ENCODE measurements at places on chromosomes 12 and 14.

- peak; percentile 19 for DNase-seq
These were observed 11.1 kb downstream of the RASSF3 start for GRCh38 chr12:64621257-64621942.

DNA sequence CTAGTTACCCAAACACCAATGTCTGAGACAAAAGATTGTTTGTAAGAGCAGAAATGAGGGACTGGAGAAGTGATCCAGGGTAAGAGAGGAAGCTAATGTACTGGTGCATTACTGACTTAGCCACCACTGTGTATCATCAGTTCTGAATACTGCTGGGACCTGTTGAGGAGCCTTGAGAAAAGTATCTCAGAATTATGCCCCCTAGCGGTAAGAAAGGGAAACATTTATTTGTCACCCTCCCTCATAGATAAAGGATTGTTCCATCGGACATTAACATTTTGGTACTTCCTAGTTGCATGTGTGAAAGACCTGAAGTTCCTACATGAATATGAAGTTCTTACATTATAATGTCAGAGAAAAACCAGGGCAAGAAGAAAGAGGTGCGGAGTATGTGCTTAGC lies 612.5 kb downstream of the FSCB start:
- DNase-seq, result no peak

DNA sequence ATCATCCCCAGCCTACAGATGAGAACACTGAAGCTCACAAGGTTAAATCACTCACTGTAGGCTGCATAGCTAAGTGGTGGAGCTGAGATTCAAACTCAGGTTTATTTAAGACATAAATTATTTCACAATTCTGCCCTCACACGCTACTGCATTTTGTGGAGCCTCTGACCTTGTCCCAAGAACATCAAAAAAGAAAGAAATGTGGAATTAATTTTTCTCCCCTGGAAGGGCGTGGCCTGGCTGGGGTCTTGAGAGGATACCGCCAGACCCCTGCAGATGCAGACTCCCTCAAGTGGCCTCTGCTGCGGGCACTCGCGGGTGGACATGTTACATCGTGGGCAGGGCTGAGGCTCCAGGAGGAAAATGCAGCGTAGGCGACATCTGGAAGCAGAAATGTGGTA lies 40.6 kb downstream of the LTBP2 start:
- no peak for DNase-seq

- no peak for DNase-seq
These were observed 41.4 kb downstream of the PLEKHG3 start for GRCh38 chr14:64745511-64746091.

DNA sequence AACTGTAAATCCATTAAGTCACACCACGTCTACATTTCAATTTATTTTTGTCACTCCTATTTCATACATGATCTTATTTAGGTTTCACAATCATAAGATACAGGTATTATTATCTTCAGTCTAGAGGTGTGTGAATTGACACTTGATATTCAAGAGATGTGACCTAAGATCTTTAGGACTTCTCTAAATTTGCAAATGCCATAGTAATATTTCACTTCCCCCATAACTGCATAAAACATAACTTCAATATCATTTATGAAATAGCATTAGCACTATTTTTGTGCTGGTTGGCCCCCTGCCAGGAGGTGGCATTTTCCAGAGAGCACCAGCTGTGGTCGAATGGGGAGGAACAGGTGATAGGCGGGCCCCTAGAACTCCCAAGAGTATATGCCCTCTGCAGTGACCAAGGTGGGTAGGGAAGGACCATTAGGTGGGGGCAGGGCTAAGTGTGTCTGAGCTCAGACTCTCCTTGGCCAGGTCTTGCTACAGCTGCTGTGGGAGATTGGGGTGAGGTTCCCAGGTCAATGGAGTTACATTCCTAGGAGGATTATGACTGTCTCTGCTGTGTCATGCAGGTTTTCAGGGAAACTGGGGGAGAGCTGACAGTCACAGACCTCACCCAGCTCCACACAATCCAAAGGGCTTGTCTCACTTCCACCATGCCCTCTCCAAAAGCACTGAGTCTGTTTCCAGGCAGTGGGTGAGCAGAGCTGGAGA lies 49.2 kb upstream of the ERGIC2 start:
- DNase-seq, result no peak

DNA sequence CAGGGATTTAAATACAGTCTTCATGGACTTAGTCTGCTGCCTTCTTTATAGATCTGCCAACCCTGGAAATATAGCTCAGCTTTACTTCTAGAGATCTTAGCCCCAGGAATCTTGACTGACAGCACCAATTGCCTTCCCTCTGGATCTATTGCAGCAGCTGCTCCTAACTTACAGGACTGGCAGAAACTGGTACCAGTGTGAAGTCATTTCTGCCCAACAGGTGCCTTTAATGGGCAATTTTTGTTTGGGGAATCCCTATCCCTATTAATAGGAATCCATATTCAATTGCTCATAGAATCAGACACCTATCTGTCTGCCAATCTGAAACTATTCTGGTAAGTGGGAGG lies 27.2 kb downstream of the SPX start:
- no peak for DNase-seq

DNA sequence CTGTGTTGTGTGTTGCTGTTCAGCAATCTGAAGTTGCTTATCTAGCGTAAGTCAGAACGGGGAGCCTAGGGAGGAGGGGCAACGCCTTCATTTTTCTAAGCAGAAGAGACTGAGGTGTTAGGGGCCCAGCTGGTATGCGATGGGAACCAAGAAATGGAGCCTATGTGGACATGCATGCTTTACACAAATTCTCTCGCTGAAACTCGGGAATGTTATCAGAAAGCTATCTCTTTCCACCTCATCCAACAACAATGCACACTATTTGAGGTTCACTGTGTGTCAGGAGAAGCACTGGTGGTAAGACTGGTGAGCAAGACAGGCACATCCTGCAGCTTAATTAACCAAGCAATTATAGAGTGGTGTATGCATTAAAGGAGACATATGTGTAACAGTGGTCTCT lies 89.7 kb downstream of the NRXN3 start:
- no peak for DNase-seq

DNA sequence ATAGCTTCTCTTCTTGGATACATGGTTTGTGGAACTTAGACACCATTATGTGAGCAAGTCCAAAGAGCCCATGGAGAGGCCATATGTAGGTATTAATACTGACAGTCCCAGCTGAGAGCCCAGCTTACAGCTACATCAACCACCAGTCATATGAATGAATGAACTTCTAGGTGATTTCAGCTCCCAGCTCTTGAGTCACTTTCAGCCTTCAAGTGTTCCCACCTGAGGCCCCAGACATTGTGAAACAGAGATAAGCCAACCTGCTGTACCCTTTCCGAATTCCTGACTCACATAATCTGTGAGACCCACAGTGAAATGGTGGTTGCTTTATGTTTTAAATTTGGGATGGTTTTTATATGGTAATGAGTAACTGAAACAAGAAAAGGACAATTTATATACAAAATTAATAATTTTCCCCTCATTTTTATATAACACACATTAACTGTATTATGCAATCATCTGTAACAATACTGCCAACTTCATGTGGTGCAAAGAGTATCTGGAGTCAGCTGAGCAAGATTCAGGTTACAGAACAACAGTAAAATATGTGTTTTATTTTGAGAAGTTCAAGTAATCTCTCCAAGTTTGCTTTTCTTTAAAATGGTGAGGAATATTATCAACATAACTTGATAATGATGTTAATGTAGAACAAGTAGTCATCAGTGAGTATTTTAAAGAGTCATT lies 27.7 kb upstream of the FBXO33 start:
- no peak for DNase-seq

GRCh38 chr14:26702721-26703230 lies 104.9 kb upstream of the NOVA1 start:
- no peak for DNase-seq

DNA sequence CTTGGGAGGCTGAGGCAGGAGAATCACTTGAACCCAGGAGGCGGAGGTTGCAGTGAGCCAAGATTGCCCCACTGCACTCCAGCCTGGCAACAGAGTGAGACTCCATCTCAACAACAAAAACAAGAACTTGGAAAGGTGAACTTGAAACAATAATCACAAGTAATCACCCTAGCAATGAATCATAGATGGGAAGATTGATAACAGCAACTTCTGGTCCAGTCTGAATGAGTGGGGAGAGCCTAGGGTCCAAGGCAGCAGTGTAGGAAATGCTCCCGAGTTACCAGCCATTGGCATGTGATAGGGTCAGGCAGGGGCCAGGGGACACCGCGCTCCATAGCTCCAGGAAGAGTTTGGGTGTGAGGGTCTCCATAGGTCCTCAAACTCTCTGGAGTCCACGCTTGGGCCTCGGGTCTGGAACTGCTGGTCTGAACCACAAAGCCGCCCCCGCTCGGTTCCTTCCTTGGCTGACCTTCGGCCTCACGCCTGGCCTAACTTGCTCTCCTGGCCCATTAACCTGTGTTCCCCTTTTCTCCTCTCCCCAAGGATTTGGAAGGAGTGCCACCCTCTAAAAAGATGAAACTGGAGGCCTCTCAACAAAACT lies 19.9 kb upstream of the MLXIP start:
- no peak for DNase-seq

- peak; percentile 52 for DNase-seq
These were observed 17.9 kb downstream of the SPRING1 start for GRCh38 chr12:116719731-116720528.

GRCh38 chr12:76470028-76470939 lies 89.3 kb downstream of the OSBPL8 start:
- DNase-seq, result peak; percentile 19

DNA sequence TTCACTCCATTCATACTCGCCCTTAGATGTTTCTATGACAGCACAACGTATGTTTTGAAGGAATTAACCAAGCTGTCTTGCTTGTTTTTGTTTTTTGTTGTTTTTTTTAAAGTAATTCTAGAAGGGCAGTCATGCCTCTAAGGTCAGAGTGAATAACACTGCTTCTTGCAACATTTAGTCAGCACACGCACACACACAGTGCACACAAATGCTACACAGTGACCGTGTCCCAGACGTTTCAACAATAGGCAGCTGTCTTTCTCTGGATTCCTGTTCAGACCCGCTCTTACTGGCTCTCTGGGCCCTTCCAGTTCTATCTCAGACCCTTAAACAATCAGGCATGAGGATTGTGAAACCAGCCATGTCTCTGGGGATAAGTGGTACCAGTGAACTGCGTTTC lies 351.0 kb upstream of the FKBP4 start:
- no peak for DNase-seq

- no peak for DNase-seq
These were observed 100.7 kb downstream of the ZFC3H1 start for GRCh38 chr12:71562676-71563595.

- DNase-seq, result no peak
These were observed 31.4 kb upstream of the C14orf180 start for GRCh38 chr14:104547998-104548700.

DNA sequence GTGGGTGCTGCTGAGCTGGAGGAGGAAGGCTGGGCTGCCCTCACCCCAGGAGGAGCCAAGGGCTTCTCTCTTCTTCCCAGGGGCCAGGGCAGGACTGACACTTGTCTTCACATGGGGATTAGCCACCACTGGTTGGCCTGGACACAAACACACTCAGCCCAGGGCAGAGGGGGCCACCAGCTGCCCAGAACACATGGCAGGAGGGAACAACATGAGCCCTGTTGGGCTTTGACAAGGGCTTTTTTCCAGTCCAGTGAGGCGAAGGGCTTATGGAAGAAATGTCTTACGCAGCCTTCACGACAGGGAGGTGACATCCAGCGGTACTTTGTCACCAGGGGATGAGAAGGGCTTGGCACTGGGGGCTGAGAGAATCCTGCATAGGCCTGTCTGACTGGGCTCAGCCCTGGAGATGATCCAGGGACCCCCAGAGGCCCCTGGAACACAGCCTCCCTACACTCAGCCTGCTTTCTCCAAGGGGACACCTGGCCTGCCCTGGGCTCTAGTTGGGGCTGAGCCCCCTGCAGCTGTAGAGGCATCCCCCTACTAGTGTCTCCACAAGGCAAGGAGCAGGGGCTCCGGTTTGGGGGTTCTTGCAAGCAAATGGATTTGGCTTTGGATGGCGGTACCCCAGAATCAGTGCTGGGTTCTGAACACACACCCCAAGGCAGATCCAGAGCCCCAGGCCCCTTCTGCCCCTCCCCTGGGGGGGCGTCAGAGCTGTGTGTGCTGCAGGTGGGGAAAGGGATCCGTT lies 18.9 kb downstream of the ARL6IP4 start:
- DNase-seq, result no peak

GRCh38 chr12:911191-911826 lies 38.2 kb downstream of the RAD52 start:
- DNase-seq, result no peak

DNA sequence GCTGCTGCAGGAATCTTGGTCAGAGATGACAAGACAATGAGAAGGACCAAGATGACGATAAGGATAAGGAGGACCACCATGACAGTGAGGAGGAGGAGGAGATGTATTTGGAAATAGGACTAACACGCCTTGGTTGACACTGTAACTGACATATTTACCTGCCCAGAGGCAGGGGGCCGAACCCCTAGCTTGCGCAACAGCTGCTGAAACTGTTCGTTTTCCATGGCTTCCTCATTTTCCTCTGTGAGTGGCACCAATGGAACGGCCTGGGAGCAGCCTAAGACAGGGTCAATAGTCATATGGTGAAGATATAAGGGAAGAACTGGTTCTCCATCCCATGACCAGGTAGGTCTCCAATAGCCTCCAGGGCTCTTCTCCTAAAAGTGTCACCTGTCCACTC lies 28.8 kb downstream of the TIMELESS start:
- no peak for DNase-seq

- DNase-seq, result no peak
These were observed 408.9 kb upstream of the FBXO33 start for GRCh38 chr14:39841088-39841487.

DNA sequence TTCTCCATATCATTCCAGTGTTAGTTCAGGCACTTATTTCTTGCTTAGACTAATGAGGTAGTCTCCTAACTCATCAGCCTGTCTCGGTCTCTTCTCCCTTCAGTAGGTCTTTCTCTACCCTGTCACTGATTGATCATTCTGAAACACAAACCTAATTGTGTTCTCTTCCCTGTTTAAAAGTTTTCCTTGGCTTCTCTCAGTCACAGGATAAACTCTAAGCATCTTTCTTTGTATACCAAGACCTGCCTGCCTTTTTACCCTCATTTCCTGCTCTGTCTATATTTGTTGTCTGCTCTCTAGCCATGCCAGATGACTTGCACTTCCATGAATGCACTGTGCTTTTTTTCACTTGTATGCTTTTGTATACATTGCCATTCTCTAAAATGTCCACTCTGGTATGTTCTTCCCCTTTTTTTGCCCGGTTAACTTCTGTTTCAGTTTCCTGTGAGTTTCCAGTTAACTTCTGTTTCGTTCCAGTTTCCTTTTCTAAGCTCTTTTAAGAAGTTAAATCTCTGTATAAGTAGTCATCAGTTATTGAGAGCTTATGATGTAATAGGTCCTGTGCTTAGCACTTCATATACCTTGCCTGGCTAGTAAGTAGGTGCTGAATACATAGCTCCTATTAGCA lies 12.8 kb downstream of the DIP2B start:
- DNase-seq, result no peak

Data from hepatocyte (in vitro differentiated cells).